ENCODE measurements at places on chromosomes 7 and 10.

DNA sequence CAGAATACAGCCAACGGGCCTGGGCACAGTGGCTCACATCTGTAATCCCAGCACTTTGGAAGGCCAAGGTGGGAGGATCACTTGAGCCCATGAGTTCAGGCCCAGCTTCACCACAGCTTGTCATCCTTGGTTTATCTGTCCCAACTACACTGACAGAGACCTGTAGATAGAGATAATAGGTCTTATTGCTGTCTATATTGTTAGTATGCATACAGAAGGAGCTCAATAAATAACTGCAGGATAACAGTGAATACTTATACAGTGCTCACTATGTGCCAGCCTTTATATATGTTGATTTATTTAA is 1.3 kb downstream of the CNPY4 start:
- no peak for DNase-seq

DNA sequence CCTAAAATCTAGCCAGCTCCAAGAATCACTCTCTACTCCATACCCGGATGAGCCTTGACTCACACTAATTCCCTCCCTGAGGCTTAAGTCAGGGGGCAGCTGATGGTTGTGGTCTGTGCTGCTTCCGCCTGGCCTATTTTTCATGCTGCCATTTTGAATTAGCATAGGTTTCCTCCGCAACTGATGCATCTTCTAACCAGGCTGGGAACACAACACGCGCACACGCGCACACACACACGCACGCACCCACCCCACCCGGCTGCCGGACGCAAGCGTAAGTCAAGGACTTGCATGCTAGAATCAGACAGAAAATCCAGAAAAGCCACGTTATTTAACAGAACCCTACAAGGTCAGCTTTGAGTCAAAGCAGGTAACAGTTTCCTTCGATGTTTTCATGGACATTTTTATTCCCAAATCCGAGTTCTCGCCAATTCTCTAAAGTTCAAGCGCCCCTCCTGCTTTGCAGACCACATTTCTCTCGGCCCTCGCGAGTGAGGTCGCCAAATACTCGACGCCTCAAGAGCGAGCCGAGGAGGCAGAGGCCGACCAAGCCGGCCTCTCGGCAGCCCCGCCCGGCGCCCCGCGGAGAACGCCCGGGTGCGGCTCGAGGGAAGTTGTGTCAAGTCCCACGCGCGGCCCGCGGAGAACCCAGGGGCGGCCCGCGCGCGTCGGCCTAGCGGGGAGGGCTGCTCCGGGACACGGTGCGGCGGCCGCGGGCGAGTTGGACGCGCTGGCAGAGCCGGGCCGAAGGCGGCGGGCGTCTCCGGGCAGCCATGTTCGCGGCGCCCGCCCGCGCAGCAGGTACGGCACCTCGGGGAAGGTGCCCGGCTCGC is 961 bp downstream of the SCRN1 start:
- peak; percentile 37 for DNase-seq

GRCh38 chr10:9999627-10000026 is 1018.0 kb upstream of the CELF2 start:
- no peak for DNase-seq

- no peak for DNase-seq
Measured at GRCh38 chr7:121107923-121108498, 119.5 kb downstream of the CPED1 start.

GRCh38 chr10:77417806-77418640 is 219.6 kb downstream of the KCNMA1 start:
- no peak for DNase-seq

GRCh38 chr7:89772276-89772675 is 382.0 kb upstream of the STEAP1 start:
- no peak for DNase-seq

- DNase-seq, result no peak
Measured at GRCh38 chr10:19825700-19826099, 9.5 kb downstream of the PLXDC2 start.

GRCh38 chr10:78807504-78808203 is 261.1 kb upstream of the ZMIZ1 start:
- no peak for DNase-seq

DNA sequence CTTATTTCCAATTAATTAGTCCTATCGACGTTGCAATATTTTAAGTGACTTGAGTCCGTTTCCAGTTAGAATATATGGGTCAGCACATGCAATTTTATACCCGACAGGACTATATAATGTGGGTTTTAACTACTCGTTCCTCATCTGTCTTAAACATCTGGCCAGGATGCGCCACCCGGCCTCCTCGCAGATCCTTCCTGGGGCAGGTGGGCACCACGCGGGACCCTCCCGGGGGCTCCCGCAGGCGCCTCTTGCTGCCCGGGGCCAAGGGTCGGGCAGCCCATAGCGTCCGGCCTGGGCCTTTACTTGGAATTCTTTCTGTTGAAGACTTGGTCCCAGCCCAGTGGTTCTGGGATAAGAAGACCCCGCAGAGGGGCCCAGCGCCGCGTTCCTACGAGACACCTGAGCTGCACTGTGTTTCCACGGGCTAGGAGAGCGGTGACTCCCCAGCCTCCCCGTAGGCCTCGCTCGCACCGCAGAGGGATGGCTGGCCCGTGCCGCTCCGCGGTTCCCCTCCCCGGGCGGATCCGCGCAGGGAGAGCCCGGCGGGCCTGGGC is 10.1 kb upstream of the MNX1 start:
- no peak for DNase-seq

DNA sequence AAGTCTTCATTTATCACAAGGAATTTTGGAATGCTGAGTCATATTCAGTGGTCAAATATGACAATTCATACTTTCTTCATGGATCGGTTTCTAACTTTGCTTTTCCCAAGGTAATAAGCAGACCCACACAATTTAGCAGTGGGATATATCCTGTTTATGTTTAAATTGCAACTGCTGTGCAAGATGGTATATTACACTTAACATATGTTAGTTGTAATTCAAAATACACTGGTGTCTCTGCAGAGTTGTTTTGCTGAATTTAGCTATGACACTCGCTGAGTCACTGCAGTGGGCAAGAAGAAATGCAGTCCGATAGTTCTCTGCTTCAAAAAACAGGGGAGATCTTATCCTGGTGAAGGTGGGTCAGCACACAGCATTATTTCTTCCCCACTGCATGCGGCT is 194.8 kb upstream of the PTN start:
- DNase-seq, result no peak

Data from stimulated activated CD4-positive, alpha-beta T cell treated with anti-CD3 and anti-CD28 coated beads, Interleukin-2, amount 100 ng/mL, for 24 hours (primary cell).